ENCODE measurements at places on chromosomes 5 and 9.

DNA sequence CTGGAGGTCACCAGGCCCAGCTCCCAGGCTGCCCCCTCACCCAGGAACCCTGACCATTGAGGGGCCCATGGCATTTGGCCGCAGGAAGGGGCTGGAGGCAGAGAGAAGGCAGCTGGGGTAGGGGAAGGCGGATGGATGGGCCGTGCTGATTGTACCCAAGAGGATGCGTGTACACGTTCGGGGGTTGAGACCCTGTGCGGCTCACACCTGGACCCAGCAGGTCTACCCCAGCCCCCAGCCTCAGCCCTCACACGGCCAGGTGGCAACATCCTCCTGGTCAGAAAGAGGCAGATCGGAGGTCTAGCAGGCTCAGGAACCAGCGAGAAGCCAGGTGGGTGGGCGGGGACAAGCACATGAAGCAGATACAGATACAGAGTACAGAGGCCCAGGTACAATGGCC, 33.7 kb downstream of the NACC2 start:
- DNase-seq: no peak

DNA sequence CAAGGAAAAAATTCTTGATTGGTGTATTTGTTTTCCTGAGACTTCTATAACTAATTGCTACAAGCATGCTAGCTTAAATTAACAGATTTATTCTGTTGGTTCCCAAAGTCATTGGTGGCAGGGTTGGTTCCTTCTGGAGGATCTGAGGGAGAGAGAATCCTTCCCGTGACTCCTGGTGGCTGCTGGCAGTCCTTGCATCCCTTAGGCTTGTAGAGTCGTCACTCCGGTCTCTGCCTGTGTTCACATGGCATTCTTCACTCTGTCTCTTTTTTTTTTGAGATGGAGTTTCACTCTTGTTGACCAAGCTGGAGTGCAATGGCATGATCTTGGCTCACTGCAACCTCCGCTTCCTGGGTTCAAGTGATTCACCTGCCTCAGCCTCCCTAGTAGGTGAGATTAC, 5.3 kb downstream of the CDK9 start:
- no peak for DNase-seq

- DNase-seq: no peak
Observed at GRCh38 chr9:70398145-70398556, 16.3 kb downstream of the KLF9 start.

DNA sequence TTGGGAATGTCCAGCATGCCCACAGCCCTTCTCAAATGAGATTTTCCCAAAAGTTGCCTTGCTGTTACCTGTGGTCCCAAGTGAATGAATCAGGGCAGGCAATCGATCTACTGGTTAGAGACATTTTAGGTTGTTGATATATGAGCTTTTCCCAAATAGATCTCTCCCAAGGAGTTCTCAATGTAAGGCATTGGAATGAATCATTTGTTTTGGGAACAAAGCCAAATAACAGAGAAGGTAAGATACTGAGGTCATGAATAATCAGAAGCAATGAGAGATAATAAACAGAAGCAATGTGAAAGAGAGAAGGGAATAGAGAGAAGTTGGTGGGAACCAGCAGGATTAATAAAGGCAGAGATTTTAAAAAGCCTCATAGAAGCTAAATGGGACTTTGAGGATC, 93.6 kb upstream of the FER start:
- no peak for DNase-seq

DNA sequence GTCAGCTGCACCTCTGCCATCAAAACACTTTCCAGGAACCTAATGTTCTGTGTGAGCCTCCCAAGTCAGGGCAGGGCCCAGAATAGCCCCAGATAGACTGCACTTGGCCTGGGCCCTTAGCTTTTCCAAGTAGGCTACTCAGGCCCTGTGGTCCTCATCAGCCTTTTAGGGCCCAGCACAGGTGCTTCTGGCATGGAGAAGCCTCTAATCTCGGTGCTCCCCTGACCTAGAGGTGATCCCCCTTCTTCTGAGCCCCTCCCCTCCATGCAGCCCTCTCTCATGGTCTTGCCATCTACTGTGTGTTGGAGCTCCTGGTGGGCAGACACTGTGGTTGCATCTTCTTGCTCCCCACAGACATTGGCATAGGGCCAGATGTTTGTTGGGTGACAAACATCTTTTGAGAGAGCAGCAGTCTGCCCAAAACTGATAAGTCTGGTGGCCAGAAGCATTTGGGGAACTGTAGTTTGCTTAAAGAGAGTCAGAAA, 28.1 kb downstream of the FRMPD1 start:
- no peak for DNase-seq

DNA sequence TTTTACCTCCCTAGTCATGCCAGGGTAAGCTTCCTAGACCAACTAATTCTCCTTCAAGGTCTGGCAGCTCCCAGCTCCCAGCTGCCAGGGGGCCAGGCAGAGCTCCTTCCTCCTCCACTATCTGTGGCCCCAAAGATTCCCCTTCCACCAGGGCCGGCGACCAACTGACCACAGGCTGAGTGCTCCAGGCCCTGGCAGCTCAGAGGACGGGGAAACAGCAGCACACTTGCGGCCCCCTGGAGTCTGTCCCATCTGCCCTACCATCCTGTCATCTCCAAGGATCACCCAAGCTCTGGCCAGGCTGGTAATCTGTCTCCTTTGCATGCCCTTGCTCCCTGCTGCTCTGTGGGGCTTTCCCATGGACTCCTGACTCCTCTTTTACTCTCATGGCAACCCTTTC, 31.2 kb upstream of the BASP1 start:
- no peak for DNase-seq

- DNase-seq: no peak
Observed at GRCh38 chr9:32398207-32398606, 13.8 kb downstream of the ACO1 start.

- DNase-seq: no peak
Observed at GRCh38 chr5:65261499-65261898, 220.2 kb downstream of the ADAMTS6 start.

DNA sequence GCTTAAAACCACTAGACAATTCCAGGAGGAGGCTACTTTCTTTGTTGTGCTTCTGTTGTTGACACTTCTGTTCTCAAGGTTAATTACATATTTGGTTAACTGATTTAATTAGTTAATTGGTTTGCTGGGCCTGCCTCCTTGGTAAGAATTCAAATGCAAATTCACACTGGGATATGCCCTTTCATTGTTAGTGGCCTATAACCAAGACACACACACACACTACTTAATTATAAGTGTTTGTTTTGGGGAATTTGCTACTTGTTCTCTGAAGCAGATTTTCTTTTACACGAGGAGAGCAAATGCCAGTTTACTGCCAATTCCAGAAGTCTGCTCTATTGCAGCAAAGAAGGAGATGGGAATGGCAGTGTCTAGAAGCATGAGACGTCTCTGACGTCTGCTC, 101.6 kb upstream of the BASP1 start:
- DNase-seq: no peak

GRCh38 chr5:134550271-134551214, 25.1 kb downstream of the JADE2 start:
- no peak for DNase-seq

- no peak for DNase-seq
Observed at GRCh38 chr9:71121275-71122021, at the start of gene TRPM3. TSS of gene TRPM3 (minus strand) at chr9:71121621. CDS start at chr9:71121354, 267 bp downstream.

GRCh38 chr5:138579517-138579863, 4.3 kb upstream of the HSPA9 start:
- no peak for DNase-seq

DNA sequence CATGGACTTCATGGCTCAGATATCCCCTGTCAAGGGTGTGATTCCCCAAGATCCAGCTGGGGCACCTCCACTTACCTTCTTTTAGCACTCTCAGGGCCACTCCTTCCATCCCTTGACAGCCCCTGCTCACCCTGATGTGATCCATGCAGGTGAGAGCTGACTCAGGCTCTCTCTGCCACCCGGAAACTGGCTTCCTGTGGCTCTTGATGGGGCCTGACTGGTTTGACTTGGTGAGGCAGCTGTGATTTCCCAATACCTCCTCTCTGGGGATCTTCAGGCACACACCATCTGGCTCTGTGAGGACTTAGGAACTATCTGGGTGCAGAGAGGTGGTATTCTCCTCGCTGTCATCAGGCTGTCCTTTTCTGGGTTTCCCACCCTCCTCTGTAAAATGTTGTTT, 7.9 kb upstream of the FAT2 start:
- DNase-seq: no peak

GRCh38 chr9:7777771-7778170, 21.8 kb downstream of the DMAC1 start:
- no peak for DNase-seq

DNA sequence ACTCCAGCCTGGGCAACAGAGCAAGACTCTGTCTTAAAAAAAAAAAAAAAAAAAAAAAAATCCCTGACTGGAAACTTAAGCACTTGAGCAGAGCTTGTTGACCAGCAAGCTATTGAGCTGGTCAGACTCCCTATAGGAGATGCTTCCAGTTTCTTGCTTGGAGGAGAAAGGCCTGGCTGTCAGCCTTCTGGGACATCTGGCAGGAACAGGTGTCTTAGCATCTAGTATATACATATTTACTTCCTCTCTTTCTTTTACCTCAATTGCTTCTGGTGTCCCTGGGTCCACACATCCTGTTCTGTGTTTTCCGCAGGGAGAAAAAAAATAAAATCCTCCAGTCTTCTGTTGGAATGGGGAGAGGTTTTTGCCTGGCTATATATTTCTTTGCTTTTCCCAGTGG, 60.1 kb downstream of the PRKACG start:
- DNase-seq: no peak

DNA sequence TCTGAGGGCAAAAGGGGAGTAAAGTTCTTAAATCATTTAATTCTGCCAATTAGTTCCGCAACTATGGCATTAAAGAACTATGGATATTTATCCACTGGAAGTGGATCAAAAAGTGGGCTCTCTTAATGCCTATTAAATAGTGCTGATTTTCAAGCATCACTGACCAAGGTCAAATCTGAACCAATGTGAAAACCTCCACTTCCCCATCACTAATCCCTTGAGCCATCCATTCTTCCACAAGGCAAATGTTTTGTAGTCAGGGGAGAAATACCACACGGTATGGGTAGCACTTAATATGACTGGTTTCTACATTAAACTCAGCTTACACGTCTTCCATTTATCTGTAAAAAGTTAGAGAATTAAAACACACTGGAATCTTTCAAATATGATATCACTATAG, 57.6 kb downstream of the MLLT3 start:
- no peak for DNase-seq

DNA sequence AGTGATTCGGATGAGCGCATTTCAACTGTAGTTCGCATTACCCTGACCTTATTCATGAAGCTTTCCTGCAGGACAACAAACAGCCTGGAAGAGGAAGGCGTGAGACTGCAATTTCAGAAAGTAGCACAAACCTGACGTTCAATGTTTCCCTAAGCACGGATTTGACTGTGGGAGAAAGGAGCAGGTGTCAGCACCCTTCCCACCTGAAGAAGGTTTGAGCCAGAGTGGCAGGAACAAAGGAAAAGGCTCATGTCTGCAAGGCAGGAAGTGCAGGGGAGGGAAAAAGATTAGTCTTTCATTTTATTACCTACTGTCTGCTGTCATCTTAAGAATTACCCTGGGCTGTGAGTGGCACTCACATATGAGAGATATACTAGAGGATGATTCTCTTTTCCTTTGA, 114.0 kb downstream of the MED10 start:
- DNase-seq: no peak

DNA sequence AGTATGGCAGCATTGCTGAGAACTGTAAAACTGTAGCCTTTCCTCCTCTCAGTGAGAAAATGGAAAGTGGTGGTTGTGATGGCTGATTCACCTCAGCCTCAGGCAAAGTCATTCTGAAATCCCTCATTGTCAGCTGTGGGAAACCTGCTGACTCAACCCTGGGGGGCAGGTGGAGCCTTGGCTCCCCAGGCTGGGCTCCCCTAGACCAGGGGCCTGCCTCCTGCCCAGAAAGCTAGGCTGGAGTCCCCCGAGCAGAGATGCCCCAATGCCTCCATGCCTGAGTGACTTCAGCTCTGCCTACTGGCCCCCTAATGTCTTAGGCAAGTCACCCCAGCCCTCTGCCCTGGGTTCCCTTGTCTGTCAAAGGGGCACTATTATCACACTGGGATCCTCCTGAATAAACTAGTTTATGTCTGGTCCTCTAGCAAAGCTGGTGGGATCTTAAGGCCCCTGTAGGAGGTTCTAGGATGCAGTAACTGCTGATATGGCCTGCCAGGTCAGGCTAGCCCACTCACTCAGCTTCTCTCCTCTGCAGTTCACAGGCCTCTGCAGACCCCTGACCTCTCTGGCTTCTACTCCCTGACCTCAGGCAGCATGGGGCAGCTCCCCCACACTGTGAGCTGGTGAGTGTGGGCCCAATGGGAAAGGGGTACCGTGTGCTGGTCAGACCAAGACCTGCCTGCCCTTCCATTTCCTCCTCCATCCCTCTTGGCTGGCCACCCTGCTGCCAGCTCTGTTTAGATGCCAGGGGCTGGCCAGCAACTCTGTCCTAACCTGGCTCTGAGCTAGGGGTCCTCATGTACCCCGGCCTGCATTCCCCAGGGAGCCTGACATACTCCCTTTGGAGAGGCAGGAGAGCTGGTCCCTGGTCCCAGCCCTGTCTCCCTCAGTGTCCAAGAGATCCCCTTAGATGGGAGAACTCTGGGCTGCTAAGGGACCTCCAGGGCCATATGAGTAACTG, 24.2 kb downstream of the TCF7 start:
- DNase-seq: peak; percentile 3

- DNase-seq: no peak
Observed at GRCh38 chr5:131496400-131496713, 138.7 kb downstream of the RAPGEF6 start.

GRCh38 chr9:87179553-87180340, 232.4 kb upstream of the GAS1 start:
- no peak for DNase-seq

DNA sequence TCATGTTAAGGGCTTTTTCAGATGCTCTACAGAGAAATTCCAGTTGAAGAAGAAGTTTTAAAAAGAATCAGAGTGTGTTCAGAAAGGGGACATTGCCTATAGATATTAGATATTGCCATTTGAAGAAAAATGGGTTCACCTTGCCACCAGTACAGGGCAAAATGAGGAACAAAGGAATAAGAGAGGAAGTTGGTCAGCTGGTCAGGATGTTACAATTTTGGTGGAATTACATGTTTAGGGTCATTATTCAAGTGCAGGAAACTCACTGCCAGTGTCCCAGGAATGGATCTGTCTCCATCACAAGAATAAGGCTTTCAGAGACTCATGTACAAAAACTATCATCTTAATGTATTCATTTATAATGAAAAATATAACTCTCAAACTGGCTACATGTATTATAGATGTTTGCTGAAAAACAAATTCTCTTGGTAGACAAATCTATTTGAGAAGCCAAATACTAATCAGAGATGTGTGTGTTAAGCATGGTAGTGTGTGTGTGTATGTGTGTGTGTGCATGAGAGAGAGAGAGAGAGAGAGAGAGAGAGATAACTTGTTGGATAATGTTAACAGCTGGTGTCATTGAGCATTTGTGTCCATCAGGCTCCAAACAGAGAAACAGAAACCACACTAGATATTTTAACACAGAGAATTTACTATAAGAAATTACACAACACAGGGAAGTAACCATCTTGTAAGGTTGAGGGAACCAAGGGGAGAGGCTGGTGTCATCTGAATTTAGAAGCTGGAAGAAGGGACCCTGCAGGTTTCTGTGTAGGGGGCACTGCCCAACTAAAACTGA, 5.0 kb upstream of the C1QTNF3 start:
- DNase-seq: no peak
